Islet precursor cell (in vitro differentiated cells): ENCODE measurements at places on chromosomes 4 and X.

- DNase-seq = no peak
Observed at GRCh38 chrX:72095370-72095769, 36.3 kb downstream of the RTL5 start.

GRCh38 chrX:136176399-136176825, 29.1 kb downstream of the FHL1 start:
- no peak for DNase-seq

- no peak for DNase-seq
Observed at GRCh38 chr4:42658261-42658660, 1.4 kb upstream of the ATP8A1 start.

DNA sequence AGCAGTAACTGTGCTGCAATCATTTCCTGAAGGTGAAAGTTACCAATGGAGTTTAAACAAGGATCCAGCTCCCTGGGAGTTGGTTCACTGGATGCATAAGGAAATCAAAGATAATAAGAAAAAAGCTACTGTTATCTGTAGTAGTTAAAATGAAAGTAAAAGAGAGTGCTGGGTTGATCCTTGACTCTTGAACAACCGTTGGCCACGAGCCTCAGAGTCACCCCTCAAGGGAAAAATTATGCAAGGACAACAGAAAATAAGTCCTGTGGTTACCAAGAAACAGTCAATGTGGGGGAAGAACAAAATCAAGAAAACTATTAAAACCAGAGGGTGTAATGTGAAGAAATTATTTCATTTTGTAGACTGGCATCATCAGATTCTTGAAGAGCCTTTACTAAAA, 49.7 kb upstream of the DDIT4L start:
- no peak for DNase-seq

DNA sequence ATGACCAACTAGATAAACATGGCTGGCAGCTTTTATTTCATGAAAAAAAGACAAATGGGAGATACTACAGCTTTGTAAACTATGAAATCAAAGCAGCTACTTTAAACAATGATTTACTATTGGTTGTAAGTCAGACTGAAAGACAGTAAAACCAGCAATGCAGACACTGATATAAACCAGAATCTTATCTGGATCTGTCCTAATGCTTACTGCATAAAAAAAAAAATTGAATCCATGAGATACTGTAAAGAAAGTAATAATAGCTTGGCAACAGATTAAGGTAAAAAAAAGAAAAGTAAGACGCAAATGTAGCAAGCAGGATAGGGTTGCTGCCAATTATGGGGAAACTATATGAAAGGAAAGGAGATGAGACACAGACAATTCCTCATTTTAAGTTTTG, 7.3 kb downstream of the LCORL start:
- DNase-seq = no peak

DNA sequence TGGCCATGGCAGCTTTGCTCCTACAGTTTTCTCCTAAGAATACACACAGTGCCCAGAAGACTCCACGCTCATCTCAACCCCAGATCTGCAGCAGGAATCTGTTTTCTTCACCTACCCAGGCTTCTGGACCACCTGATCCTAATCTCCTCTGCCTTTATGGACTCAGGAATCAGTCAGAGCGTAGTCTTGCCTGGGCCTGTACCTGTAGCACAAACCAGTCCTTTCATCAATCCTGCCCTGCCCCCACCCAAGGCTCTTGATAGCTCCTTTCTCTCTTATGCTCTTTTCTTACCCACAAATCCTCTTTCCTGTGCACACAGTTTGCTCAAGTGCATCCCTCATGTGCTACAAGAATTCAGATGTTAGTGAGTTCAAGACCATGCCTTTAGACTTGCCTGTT, 89.7 kb downstream of the ZNF718 start:
- DNase-seq = no peak

- no peak for DNase-seq
Observed at GRCh38 chr4:59222221-59222620, 1977.9 kb upstream of the ADGRL3 start.

GRCh38 chrX:136812286-136812685, 31.6 kb upstream of the ARHGEF6 start:
- DNase-seq = no peak

DNA sequence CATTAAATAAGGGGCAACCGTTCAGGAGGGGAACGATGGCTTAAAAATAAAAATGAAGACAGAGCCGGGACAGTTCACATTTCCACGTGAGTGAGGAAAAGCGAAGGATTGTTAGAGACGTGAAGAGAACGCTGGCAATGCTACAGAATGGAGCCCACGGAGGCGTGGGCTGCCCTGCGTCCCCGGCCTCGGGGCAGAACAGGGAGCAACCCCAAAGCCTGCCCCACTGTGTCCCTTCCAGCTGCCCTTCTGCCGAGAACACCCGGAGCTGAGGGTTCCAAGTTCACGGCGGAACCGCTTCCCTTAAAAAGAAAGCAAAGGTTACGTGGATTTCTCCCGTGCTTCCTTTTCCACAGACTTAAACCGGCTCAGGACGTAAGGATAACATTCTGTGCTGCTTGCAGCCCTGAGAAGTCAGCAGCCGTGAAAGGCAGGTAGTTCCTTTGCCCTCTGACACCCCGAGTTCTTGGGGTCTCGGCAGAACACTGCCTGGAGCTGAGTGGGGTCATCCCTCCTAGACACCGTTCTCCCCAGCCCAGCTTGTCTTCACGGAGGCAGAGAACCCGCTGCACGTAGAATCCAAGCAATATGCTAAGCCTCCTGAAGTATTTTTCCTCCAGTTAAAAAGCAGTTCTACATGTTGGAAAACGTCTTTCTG, 14.2 kb downstream of the DHRSX start:
- no peak for DNase-seq

DNA sequence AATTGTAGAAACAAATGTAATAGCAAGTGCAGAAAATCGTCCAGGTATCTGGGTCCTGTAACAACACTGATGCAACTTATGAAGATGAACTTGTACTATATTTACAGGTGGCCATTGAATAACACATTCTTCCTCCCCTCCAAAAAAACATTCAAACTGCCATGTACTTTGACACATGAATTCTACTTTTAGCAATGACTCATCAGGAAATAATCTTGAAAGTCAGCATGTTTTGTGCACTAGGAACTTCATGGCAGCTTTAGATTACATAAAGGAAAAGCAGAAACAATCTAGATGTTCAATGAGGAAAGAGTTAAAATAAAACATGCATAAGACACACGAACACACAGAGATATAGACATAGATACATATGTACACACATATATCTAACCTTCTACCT, 2.5 kb downstream of the PABPC1L2A start:
- DNase-seq = no peak

DNA sequence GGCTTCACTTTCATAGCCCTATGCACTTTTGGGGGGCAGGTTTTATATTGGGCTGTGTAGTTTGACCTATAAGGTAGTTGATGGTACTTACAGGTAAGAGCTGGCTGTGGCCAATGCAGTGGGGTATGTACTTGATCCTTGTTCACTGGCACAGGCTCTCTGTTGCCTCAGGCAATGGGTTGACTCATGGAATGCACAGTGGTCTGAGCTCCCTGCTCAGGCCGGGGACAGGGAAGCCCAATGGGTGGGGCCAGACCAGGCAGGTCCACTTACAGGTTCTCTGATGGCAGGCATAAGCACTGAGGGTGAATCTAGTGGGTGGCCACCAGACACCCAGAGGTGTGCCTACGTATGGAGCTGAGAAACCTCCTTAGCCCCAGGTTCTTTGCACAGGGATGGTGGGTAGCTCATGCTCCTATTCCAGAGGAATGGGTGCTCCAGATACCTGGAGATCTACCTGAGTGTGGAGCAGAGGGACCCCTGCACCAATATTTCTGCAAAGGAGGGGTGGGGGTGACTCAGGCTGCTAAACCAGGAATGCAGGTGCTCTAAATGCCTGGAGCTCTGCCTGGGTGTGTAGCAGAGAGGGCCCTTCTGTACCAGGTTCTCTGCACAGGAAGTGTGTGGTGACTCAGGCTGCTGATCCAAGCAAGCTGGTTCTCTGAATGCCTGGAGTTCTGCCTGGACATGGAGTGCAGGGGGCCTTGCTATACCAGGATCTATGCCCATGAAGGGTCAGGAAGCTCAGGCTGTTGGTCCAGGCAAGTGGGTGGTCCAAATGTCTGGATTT, 52.3 kb downstream of the IL1RAPL2 start:
- peak; percentile 81 for DNase-seq

DNA sequence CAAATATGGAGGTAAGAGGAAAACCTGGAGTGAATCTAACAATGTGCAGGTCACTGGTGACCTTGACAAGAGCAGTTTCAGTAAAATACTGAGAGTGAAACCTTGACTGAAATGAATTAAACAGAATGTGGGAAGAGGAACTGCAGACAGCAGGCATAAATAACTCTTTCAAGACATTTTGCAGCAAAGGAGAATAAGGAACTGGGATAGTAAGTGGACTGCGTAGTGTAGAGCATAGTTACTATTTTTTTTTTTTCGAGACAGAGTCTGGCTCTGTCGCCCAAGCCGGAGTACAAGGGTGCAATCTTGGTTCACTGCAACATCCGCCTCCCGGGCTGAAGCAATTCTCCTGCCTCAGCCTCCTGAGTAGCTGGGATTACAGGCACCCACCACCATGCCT, 24.0 kb downstream of the RBMX start:
- DNase-seq = no peak

DNA sequence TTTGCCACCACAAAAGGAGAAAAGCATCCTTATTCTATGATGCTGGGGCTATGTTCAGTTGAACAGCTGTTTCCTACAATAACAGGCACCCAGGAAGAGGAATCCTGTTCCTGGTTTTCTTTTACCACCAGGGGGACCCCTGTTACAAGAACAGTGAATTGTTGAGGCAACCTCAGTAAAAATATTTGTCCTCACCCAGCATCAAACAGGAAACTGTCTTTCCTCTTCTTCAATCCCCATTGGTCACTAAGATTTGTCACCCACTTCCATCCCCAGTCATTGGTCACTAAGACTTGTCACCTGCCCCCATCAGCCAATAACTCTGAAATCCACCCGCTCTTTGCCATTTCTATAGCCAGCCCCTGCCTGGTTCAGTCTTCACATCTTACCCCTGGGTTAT, 143.5 kb upstream of the GALNT7 start:
- DNase-seq = peak; percentile 72

GRCh38 chr4:151600432-151600831, 160.4 kb downstream of the GATB start:
- no peak for DNase-seq

GRCh38 chr4:5712931-5713330, 1.9 kb downstream of the EVC start:
- no peak for DNase-seq

GRCh38 chr4:105836537-105836936, 58.7 kb upstream of the NPNT start:
- DNase-seq = no peak

DNA sequence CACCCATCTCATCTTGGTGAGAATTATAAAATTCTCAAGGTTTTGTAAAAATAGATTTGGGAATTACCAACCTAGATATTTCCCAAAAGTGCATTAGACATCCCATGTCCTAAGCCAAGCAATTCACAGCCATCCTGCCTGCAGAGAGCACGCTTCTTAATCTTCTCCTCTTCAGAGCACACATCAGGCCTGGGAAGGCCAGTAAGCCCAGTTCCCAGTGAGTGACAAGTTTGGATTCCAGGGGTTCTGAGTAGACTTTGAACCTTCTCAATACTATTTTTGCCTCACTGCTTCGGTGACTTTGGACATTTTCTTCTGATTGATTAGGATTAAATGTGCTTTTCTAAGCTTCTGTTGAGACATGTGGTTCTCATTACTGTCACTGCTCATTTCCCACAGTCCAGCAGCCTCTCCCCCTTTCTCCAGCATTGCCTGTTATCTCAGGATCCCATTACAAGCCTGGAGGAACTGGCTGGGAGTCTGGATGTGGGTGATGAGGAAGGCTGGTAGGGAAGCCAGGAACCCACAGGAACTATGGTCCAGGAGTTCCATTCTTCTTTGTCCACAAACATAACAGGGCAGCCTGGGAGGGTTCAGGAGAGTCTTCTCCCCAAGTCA, 56.4 kb upstream of the TMEM150C start:
- DNase-seq = no peak

DNA sequence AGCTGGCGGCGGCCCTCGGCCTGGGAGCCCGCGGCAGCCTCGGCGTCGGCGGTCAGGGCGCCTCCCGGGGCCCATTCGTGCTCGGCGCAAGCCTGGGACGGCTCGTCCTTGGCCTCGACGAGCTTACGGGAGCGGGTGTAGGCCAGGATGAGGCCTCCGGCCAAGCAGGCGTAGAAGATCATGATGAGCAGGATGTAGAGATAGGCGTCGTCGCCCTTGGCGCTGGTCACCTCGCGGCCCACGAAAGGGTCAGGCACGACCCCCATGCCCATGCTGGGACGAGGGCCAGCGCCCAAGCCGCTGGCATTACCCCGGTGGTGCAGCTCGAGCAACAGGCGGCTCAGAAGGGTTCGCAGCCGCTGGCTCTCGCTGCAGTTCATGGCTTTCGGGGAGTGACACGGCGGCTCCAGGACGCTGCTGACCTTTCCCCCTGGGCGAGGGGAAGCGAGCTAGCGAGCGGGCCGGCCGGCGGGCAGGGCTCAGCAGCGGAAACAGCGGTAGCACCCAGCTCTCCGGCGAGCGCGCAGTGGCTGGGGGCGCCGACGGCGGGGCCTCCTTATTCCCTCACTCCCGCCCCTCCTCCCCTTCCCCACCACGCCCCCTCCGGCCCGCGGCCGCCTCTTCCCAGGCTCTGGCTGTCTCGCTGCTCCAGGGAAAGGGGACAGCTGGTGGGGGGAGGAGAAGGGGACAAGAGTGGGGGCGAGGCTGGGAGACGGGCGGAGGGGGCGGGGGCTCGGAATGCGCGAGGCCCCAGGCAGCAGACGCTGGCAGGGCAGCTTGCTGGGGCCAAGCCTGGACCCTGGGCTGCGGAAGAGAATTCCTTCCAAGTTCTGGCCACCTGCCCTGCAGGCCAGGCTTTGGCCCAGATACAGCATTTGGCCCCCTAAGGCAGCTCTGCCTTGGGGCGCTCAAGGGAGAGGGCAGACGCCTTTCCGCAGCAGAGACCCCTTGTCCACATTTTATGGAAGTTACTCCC, at the start of gene KCNE5:
Gene KCNE5, minus strand, starts transcription at position 532 of the 976 bp plus-strand sequence. Its CDS starts 152 bp downstream, at position 380.
- peak; percentile 83 for DNase-seq

DNA sequence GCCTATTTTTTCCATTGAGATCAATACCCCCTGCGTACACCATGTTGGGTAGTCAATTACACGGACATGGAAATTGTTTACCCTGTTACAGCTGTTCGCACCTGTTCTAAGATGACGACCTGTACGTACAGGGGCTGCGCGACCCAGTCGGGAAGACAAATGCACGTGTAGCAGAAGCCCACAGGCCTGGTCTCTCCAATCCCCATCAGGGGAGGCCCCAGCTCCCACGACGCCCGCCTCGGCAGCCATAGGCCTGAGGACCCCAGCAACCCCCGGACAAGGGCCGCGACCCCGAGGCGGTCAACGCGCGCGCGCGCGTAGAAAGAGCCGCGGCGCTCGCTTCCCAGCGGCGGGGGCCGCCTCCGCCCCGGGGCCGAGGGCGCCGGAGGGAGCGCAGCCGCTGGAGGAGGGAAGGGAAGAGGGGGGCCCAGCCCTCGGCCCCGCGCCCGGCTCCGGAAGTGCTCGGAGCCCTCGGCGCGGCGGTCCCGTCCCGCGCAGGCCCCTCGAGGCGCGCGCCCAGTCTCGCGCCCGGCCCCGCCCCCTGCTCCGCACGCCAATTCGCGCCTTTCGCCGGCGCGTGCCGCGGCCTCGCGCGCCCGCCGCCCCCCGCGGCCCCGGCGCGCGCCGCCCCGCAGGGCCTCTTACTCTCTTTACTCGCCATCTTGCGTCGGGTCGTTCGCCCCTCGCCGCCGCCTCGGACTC, 618 bp downstream of the RBBP7 start:
- peak; percentile 61 for DNase-seq

GRCh38 chr4:6207602-6208001, 7.3 kb upstream of the JAKMIP1 start:
- DNase-seq = peak; percentile 12
